IPS DF 6.9 (cell line): ENCODE measurements at places on chromosomes 5 and 9.
A peak's percentile ranks its signal among the peaks of the same experiment; 100 is the strongest.

DNA sequence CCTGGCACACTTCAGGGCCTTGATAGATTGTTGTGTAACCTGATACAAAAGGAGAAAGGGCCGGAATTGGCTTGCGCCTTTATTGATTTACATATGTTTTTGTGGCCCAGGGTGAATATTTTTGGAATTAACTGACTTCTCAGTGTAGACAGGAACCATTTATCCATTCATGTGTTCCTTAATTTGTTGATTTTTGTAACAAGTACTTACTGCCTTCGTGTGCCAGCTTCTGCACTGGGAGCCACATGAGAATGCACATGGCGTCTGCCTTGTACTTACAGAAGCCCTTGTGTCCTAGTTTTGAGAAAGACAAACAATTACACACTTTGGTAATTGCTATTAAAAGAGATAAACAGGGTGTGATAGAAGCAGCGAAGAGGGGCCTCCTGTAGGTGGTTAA, 26.4 kb downstream of the EHMT1 start:
- DNase-seq: no peak

DNA sequence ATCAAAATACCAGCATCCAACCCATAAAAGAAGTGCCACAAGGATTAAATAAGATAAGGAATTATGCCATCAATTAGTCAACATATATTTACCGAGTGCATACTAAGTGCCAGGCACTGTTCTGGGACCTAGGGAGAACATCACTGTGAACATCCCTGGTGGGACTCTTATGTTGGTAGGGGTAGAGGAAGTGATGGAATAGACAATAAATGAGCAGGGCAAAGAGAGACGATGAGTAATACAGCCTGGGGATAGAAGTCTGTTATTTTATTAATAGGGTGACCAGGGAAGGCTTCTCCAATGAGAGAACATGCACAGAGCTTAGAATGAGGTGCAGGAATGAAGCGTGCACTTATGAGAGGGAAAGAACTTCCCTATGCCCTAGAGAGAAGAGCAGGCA, 47.4 kb upstream of the VLDLR start:
- DNase-seq: no peak

DNA sequence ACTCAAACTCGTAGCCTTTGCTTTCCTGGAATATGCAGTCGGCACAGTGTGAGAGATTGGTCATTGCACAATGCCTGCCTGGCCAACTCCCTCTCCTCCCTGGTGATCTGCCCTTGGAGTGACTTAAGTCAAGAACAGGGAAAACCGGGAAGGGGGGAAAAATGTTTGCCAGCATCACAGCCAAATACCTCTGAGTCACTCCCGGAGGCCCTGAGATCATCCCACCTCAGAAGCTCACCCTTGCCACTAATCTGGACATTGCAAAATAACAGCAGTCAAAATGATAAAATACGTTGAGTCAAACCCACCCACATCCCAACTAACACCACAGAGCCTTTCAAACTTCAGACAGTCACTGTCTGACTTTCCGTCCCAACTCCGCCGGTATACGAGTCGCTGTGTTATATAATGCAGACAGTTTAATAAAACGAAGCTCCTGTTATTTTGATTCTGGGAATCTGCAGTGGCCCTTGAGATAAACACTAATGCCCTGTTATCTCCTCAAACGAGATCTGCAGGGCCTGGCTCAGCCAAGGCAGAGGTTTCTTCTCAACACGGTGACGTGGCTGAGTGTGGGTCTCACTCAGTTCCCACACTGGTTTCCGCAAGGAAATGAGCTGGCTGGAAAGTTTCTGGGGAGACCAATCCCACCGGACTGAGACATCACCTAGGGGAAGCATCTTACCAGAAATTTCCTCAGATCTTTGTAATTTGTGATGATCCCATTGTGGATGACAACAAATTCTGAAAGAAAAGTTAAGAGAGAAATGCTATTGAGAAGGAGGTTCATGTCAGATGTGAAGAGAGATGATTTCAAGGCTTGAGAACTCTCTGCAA, 22.1 kb downstream of the GFPT2 start:
- DNase-seq: no peak

DNA sequence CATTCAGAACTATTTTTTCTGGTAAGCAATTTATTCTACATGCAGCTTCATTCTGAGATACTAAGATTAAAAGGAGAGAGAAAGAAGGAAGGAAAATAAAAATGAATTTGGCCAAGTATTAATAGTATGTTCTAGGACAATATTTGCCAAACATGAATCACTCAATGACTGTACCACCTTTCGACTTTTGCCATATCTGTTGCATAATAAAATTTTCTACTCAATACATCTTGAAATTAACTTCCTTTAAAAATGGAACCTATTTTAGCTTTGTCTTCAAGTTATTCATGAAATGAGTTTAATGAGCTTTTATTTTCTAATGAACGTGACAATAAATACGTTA, 111.8 kb downstream of the MARCHF3 start:
- no peak for DNase-seq

DNA sequence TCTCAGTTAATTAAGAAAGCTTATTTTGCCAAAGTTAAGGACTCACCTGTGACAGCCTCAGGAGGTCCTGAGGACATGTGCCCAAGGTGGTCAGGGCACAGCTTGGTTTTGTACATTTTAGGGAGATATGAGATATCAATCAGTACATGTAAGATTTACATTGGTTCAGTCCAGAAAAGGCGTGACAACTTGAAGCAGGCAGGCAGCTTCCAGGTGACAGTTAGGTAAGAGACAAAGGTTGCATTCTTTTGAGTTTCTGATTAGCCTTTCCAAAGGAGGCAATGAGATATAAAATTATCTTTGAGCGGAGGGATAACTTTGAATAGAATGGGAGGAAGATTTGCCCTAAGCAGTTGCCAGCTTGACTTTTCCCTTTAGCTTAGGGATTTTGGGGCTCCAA, 47.8 kb downstream of the SLC1A1 start:
- no peak for DNase-seq

GRCh38 chr5:133460172-133460758, 152.1 kb downstream of the FSTL4 start:
- DNase-seq: peak; percentile 29

DNA sequence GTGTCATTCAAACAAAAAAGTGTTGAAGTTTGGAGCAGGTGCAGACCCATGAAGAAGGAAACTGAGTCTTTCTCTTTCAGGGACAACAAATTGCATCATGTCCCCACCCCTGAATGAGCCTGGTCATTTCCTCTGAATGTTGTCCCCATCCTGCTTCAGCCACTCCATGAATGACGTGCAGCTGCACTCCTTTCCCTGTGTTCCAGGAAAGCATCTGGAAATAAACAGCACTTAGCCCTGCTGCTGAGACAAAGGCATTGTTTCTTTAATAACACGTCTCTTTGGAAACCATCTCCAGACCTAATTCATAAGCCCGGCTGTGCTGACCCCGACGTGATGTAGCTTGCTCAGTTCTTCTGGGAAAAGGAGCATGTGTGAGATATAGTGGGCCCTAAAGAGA, 682.3 kb downstream of the BRINP1 start:
- DNase-seq: no peak

GRCh38 chr9:121887553-121888437, 205.3 kb downstream of the TTLL11 start:
- DNase-seq: no peak

- DNase-seq: peak; percentile 57
These were observed 8.3 kb downstream of the FABP6 start for GRCh38 chr5:160237571-160238093.

- no peak for DNase-seq
These were observed 3.9 kb downstream of the SLC35A4 start for GRCh38 chr5:140568443-140569063.

DNA sequence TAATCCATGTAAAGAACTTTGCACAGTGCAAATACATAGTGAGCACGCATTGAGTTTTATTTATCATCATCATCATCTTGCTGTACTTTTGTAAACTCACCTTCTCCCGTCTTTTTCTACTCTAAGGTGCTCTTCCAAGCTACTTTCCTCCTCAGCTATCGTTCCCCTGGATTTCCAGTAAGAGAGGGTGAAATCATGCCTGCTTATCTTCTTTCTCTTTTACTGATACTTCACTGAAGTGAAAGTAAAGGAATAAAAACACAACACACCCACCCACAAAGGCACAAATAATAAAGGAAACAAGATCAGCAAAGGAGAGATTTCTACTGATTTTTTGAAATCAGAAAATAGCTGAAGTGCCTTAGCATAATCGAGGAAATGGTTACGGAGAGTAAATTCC, 509.9 kb downstream of the RAB3C start:
- no peak for DNase-seq

GRCh38 chr5:123907349-123907748, 395.4 kb downstream of the CSNK1G3 start:
- no peak for DNase-seq

GRCh38 chr9:134671341-134672113, 29.9 kb downstream of the COL5A1 start:
- DNase-seq: no peak

GRCh38 chr5:176799488-176799887, 10.9 kb upstream of the UNC5A start:
- DNase-seq: no peak

GRCh38 chr5:84273517-84273883, 111.2 kb downstream of the EDIL3 start:
- DNase-seq: no peak
